Eye (tissue), 1 donor: ENCODE measurements at places on chromosomes 4 and X.

- no peak for DNase-seq
Measured at GRCh38 chr4:146222313-146222712, 8.0 kb downstream of the REELD1 start.

DNA sequence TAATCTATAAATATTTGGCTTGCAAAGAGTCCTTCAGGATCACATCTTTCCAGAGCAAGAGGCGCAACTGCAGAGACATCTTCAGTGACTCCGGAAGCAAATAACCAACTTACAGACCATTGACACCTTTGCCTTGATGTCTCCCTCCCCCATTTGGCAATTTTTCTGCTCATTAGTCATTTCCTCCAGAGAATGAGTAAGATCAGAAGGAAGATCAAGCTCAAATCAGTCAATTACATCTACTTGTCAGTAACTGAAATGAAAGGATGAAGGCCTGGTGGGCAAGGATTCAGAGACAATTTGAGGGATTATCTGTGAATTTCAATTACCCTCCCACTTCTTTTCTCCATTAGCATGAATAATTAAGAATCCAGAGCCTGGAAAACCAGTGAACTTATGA, 665.6 kb upstream of the CPEB2 start:
- DNase-seq, result no peak

GRCh38 chr4:184420402-184420801, 53.9 kb downstream of the IRF2 start:
- DNase-seq, result no peak

DNA sequence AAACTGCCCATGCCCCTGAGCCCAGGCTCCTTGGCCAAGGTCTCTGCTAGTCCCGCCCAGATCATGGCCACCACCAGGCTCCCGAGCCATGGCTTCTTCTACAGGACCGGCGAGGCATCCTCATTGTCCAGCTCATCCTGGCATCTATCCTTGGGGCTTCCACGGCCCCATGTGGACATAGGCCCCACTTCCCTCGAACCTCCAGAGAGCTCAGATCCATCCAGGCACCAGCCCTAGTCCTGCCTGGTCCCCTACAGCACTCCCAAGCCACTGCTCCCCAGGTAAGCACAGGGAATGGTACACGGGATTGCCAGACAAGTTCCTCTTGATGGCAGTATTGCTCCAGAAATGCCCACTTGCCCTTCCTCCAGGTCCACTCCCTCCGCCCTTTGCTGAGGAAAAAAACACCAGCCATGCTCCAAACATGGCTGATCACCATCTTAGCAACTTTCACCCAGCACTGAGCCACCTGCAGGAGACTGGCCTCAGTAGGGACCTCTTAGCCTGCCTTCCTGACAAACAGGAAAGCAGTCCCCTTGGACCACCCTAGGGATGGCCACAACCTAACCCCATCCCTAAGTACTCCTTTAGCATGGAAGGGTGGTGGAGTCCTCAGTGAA, 272.1 kb upstream of the AGTR2 start:
- no peak for DNase-seq

GRCh38 chr4:15413010-15413622, 14.7 kb upstream of the C1QTNF7 start:
- DNase-seq, result no peak

GRCh38 chr4:137238456-137239162, 293.7 kb downstream of the PCDH18 start:
- DNase-seq, result no peak
